ENCODE measurements at places on chromosomes 16 and 17.

DNA sequence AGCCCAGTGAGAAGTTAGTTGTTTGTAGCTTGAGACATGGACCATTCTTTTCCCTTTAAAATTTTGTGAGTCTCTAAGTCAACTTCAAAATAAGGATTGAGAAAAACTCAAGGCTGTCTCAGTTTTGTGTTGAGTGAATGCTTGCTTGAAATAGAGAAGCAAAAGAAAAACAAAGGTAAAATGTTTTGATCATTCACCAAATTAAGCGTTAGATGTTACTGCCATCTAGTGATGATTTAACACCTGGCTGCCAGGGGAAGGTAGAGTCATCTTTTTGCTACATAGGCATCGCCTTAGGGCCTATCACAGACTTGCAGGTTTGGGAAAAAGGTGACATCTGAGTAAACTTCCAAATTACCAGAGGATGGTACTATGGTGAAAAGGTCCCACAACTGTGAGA lies 74.4 kb downstream of the PCTP start:
- no peaks in the 10 kb centered on the region for H3K4me1 ChIP-seq
- H3K36me3 ChIP-seq: no peaks in the 10 kb centered on the region
- no peaks in the 10 kb centered on the region for H3K27me3 ChIP-seq
- no peak for DNase-seq

GRCh38 chr17:32609085-32609484 lies 122.3 kb downstream of the CDK5R1 start:
- DNase-seq: peak; percentile 56
- H3K4me3 ChIP-seq: no peak overlapping the region
- no peaks in the 10 kb centered on the region for H3K36me3 ChIP-seq
- H3K27ac ChIP-seq: no peak overlapping the region
- H3K4me1 ChIP-seq: no peaks in the 10 kb centered on the region
- H3K27me3 ChIP-seq: no peaks in the 10 kb centered on the region

GRCh38 chr17:7551396-7551795 lies 2.5 kb downstream of the TNFSF12 start:
- no peak overlapping the region for H3K27ac ChIP-seq
- no peak for DNase-seq
- H3K4me1 ChIP-seq: peaks cover 2% of the 10 kb centered on the region
- H3K27me3 ChIP-seq: no peaks in the 10 kb centered on the region
- H3K4me3 ChIP-seq: no peak overlapping the region

GRCh38 chr16:55543472-55543871 lies 23.0 kb upstream of the CAPNS2 start:
- H3K4me1 ChIP-seq: no peaks in the 10 kb centered on the region
- no peak overlapping the region for H3K4me3 ChIP-seq
- no peaks in the 10 kb centered on the region for H3K27me3 ChIP-seq
- no peak for DNase-seq

DNA sequence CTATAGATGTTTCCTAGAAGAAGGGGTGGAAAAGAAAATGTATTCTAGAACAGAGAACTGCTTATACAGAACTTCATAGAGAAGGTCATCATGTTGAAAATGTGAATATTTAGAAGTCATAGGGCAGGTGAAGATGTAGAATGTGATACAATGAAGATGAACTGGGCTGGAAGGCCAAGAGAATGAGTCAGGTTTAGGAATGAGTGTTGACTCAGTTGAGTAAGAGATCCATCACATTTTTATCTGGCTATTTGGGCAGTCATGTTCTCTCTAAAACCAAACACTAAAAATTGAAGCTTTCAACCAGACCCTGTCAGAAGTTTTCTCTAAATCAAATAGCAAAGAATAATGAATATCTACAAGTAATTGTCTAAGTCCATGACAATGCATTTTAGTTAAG lies 660.5 kb downstream of the KCNJ2 start:
- no peaks in the 10 kb centered on the region for H3K27me3 ChIP-seq
- H3K36me3 ChIP-seq: no peaks in the 10 kb centered on the region
- H3K4me3 ChIP-seq: no peak overlapping the region
- H3K4me1 ChIP-seq: no peaks in the 10 kb centered on the region

DNA sequence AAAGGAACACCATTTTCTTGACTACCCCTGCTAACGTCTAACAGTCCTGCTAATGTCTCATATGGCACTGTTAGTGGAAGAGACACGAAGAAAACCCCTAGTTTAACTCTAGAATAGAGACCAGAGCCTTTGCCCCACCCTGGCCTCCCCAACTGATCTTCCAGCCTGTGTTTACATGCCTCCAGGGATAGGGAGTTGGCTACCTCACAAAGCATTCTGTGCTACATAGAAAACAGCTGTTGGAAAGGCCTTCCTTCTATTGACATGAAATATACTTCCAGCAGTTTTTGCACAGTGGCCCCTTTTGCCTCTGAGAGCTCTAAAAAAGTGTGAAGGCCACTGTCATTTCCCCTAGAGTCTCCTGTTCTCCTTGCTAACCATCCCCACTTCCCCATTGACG lies 73.1 kb downstream of the ASIC2 start:
- H3K4me1 ChIP-seq: no peaks in the 10 kb centered on the region
- no peaks in the 10 kb centered on the region for H3K36me3 ChIP-seq
- DNase-seq: no peak
- H3K27me3 ChIP-seq: no peaks in the 10 kb centered on the region
- H3K27ac ChIP-seq: no peak overlapping the region

DNA sequence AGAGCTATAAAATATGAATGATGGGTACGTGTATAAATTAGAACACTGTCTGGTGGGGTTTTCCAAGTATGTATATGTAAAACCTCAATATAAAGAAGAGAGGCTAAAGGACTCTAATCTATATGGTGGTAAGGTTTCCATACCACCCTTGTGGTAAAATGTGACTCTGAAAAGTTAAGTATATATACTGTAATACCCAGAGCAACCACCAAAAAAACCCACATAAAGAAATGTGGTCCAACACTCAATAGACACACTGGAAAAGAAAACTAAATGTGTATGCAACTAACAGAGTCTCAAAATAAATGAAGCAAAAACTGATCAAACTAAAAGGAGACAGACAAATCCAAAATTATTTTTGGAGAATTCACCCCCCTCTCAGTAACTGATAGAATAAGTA lies 72.2 kb downstream of the XPO6 start:
- DNase-seq: no peak
- H3K27ac ChIP-seq: no peak overlapping the region
- H3K27me3 ChIP-seq: no peaks in the 10 kb centered on the region
- H3K36me3 ChIP-seq: no peaks in the 10 kb centered on the region

All from breast epithelium (tissue), 4 donors.